ENCODE measurements at places on chromosomes 1 and 21.

DNA sequence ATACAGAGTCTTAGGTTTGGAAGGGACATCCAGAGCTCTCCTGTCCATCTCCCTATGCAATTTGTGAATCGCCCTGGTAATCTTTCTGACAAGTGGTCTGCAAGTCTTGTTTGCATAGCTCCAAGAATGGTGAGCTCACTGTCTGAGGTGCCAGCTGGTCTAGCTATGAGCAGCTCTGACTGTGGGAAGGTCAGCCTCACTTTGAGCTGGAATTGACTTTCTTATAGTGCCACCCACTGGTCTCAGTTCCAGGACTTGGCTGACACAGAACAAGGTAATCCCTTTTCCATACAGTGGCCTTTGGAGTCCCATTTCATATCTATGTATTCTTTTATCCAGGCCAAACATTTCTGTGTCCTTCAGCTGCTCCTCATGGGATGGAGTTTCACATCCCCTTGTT, 95.6 kb upstream of the C8B start:
- no peak for DNase-seq

DNA sequence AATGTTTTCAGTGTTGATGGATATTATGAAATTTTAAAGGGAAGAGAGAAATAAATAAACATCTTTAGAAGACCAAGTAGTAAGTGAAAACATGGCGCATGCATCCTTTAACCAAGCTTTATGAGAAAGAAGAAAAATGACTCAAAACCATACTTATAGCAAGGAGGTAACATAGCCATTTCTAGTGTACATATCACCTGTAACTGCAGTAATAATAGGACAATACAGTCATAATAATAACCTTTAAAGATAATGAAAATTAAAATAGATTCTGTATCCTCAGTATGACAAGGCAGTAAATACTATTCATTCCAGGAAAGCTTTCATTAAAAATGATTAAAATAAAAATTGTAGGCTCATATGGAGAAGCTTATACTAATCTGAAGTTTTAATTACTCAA, 141.2 kb downstream of the COL24A1 start:
- no peak for DNase-seq

- no peak for DNase-seq
Measured at GRCh38 chr1:180228648-180229482, 1.2 kb upstream of the LHX4 start.

DNA sequence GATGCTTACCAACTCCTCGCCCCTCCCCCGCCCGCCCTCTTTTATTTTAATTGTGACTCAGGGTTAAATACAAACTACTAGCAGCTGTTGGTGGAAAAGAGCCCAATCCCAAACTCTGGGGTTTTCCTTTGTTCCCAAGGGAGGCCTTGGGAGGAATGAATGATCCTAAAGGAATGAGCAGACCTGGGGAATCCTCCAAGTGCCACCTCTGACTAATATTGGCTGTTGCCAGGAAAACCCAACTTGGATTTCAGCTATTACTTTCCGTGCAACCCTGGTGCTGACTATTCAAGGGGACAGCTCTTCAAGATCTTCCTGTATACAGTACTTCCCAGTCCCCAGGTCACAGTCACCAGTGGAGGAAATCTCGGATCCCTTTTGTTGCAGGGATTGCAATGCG, 1.3 kb upstream of the S100A10 start:
- no peak for DNase-seq

DNA sequence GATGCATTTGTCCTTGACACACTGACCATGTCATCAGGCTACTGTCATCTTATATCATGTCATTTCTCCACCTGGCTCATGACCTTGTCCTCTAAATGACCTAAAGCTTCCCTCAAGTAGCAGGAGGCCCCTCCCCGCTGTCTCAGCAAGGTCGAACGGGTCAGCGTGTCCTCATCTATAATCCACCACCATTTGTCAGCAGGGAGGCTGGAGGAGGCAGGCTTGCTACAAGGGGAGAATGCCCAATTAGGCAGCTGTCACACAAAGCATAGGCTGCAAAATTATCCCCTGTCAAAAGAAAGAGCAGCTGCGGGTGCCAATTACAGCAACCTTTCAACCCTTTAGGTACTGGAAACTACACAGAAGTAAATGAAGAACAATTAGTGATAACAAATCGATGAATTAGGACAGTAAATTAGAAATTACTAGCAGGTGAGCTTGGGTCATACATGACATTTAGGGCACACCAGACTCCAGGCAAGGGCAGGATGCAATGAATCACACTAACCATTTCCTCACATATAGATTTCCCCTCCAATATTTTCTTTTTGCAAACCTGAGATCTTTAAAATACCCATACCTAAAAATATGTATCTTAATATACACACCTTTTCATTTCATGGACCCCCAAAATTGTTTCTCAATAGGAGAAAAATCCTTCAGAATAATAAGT, 61.2 kb downstream of the NRIP1 start:
- no peak for DNase-seq

DNA sequence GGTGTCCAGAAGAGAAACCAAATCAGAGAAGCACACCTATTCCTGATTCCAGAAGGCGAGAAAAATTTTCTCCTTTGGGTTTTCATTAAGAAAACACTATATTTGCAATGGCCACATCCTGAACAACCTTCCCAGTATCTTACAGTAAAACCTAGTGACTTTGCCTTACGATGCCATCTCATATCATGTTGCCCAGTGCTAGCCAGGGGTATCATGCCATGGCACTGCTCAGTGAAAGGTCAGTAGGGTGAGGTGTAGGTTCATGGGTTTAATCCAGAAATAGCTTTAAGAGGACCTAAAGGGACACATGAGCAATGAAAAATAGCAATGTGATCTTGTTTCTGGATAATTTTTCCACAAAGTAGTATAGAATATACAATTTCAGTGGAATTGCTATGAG, 7.2 kb downstream of the TLCD4 start:
- DNase-seq: no peak

DNA sequence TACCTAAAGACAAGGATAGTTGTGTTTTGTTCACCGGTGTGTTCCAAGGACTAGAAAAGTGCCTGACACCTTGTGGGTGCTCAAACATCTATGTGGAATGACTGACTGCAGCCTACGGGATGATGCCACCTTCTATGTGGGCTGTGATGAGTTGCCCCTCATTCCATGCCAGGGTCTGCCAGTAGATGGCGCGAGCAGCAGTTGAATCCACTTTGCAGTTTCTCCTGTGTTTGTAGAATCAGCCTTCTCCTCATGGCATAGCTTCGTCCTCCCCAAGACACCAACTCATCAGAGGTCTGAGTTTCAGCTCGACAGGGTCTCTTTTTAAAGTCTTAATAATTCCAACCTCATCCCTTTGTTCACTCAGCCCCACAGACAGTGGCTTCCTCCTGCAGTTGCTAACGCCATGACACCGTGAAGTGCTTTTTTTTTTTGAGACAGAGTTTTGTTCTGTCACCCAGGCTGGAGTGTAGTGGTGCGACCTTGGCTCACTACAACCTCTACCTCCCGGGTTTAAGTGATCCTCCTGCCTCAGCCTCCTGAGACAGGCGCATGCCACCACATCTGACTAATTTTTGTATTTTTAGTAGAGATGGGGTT, 133.7 kb downstream of the CAPN8 start:
- no peak for DNase-seq

DNA sequence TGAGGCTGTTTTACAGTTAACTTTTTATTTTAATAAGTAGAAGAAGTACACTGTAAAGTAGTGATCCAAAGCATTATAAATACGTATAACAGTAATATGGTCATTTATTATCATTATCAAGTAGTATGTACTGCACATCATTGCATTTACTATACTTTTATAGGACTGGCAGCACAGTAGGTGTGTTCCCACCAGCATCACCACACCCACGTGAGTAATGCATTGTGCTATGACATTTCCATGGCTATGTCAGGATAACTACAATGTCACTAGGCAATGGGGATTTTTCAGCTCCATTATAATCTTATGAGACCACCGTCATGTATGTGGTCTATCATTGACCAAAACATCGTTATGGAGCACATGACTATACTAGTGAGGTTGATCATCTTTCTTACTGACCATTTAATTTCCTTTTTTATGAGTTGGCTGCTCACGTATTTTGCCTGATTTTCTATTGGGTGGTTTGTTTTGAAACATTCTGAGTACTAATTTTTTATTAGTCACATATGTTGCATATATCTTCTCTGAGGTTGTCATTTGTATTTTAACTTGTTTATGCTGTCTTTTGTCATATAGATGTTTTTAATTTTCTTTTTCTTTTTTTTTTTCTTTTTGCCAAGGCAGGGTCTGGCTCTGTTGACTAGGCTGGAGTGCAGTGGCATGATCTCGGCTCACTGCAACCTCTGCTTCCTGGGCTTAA, 25.3 kb upstream of the SHCBP1L start:
- DNase-seq: no peak

- no peak for DNase-seq
Measured at GRCh38 chr1:239922778-239923522, 168.7 kb upstream of the FMN2 start.
